ENCODE measurements at places on chromosomes 7 and 10.

- DNase-seq: peak; percentile 10
Measured at GRCh38 chr7:40915071-40915470, 780.3 kb downstream of the SUGCT start.

GRCh38 chr10:69957886-69958555, 94.6 kb upstream of the MACROH2A2 start:
- peak; percentile 69 for DNase-seq

DNA sequence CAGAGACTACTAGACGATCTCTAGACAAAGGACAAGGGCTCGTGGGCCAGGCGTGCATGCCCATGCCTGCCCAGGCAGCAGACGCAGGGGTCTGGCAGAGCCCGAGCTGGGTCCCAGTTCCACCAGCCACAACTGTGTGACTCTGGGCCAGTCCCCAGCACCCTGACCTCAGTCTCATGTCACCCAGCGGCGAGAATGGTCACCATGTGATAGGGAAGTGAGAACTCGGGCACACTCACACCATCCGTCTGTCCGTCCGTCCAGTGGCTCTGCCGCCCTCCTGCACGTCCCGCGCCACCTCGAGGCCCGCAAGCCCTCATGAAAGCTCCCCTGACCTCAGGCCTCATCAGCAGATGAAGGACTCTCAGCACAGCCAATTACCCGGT, 280.0 kb downstream of the ELFN1 start:
- no peak for DNase-seq

DNA sequence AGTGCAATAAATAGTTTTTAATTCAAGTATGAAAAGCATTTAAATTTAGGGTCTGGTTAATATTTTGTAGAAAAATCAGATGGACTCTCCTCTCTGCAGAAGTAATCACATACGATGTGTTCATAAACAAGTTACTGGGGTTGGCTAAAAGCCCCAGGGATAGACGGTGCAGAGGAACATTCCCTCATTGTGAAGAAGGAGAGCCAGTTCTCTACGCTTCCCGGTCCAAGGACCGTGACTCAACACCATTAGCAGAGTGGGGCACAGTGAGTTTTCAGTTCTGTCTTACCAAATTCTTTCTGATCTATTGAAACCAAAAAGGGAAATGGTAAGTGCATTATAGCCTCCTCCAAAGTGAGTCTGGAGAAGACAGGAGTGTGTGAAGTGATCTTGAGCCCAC, 327.8 kb downstream of the WDR37 start:
- no peak for DNase-seq

GRCh38 chr7:95324431-95324830, at the start of gene PON1:
Gene PON1, minus strand, starts transcription at chr7:95324532. Its CDS starts 57 bp downstream, at chr7:95324475.
- no peak for DNase-seq

GRCh38 chr7:107103369-107103768, 58.9 kb downstream of the PRKAR2B start:
- no peak for DNase-seq

GRCh38 chr7:77235276-77235675, 35.7 kb upstream of the FGL2 start:
- DNase-seq: peak; percentile 74

- no peak for DNase-seq
Measured at GRCh38 chr10:73366381-73367298, 8.0 kb upstream of the CFAP70 start.

DNA sequence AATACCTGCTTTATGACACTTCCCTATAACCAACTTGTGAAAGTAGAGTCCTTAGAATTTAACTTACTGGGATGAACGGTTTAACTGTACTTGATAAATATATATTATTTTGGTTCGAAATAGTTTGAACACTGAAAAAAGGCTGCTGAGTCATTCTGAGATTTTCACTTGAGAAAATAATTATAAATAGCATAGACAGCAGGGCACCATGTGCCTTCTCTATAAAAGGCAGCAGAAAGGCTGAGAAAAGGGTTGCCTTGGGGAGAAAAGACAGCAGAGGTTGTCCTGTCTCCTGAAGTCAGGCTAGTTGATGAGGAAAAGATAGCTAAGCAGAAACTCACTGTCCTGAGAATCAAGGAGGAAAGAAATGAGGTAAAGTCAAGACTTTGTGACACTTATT, 92.4 kb downstream of the CTTNBP2 start:
- DNase-seq: peak; percentile 1

- DNase-seq: no peak
Measured at GRCh38 chr7:5036446-5036845, 9.2 kb upstream of the RBAK start.

DNA sequence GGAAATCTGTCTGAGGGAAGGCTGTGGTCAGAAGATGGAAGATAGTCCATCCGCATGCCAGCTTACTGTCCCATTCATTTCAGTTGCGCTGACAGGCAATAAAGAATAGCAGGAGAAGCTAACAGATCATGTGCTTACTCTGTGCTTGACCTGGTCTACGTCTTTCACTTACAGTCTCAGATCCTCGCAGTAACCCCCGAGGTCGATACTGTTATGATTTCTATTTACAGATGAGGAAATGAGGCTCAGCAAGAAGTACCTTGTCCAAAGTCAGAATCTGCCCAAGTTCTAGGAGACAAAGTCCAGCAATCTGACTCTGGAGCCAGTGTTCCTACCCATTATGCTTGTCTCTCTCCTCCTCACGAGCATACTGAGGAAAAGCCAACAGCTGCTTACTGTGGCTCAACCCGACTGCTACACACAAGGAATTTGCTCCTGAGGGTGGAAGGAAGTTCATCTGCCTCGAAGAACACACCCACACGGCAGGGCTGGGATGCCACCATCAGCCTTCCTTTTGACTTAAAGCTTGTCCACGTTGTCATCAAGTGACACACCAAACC, 74.2 kb downstream of the MINPP1 start:
- DNase-seq: peak; percentile 52

DNA sequence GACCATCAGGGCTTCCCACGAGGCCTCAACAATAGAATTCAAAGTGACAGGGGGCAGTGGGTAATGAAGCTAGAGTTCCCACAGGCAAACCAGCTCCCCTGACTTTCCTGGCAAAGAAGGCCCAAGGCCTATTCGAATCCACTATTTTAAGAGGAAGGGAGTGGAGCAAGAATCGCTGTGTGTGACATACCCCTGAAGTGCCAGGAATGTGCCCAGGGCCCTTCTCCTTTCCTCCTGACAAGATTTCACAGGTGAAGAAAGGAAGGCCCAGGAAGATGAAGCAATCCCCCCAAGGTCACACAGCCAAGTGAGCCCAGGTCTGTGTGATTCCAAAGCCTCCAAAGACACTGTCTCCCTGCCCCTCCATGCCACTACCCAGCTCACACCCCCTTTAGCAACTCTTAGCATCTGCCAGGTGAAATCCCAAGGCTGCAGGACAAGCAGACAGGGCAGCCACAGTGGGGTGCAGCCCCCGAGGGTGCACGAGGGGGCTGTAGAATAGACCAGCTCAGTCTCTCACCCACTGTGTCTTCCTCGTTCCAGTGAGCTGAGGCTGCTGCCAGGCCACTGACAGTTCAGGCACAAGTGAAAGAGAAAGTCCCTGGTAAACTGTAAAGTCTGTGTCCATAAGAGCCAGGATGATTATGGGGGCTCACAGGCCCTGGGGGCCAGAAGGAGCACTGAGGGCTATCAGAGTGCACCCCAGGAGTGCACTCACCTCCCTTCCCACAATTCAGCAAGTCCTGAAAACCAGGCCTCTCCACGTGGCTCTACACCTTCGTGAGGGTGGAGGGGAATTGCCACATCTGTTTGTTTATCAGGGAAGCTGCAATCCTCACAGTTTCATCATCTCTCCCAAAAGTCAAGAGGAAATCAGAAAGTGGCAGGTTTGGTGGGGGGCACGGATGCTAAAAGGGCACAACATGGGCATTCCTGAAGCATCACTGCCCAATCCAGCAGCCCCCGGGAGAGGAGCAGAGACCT, 70.8 kb upstream of the ZMIZ1 start:
- no peak for DNase-seq

GRCh38 chr7:124655990-124656389, 109.6 kb downstream of the GPR37 start:
- DNase-seq: no peak

GRCh38 chr7:94901981-94902380, 5.4 kb upstream of the PPP1R9A start:
- DNase-seq: no peak

- DNase-seq: no peak
Measured at GRCh38 chr10:71687480-71687879, 32.1 kb downstream of the C10orf105 start.

- DNase-seq: no peak
Measured at GRCh38 chr10:78363190-78363589, 329.5 kb downstream of the RPS24 start.

GRCh38 chr10:101906586-101907183, 63.1 kb upstream of the KCNIP2 start:
- no peak for DNase-seq

DNA sequence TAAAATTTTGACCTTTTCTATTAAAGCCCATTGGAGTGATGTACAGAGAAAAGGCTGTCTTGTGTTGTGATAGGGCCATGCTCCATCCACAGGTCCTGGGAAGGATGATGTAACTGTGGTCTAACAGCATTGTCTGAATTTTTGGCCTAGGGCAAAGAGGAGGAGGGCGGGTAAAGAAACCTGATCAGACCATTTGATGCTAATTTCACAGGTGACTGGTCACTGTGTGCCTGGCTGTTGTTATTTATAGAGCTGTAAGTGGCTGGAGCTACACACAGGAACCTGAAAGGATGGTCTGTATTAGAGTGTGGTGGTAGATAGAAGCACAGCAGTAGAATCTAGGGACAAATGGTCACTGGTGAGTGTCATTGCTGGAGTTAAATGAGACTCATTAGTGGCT, 182.1 kb downstream of the AUTS2 start:
- no peak for DNase-seq

- DNase-seq: no peak
Measured at GRCh38 chr10:21888959-21889358, 114.6 kb downstream of the DNAJC1 start.

DNA sequence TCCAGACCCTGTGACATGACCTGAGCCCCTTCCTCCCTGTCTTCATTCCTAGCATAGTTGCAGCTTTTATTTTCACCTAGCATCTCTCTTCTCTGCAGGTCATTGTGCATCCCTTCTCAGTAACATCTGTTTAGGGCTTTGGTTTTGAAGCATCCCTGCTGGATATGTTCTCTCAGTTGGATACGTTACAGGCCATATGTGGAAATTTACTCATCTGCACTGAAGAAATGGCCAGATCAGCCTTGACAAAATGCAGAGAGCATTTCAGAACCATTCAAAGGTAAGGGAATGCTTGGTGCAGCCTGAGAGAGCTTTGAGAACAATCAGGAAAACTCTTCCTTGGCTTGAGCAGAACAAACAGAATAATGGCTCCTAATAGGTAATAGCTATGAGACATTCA, 647.0 kb downstream of the KCNMA1 start:
- no peak for DNase-seq

DNA sequence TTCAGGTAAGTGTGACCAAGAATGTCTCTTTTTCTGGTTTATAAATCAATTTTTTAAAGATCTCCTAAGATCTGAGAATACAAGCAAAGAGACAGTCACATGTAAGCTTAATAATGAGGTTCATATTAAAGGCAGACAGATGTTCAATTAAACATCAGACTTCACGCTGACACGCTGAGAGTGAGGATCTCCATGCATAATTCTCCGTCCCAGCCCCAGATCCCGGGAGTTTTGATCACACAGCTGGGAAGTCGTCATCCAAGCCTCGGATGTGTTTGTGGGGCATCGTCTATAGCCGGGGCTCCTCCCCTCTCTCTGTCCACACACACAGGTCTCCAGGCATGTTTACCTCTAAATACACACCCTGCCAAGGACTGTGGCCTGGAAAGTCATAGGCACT, 223.2 kb downstream of the PTPRN2 start:
- no peak for DNase-seq

- DNase-seq: no peak
Measured at GRCh38 chr10:3143366-3143765, 29.2 kb downstream of the PITRM1 start.

- no peak for DNase-seq
Measured at GRCh38 chr10:69275444-69275843, 2.9 kb upstream of the HK1 start.

GRCh38 chr10:102467971-102468438, 16.7 kb upstream of the C10orf95 start:
- DNase-seq: no peak

- DNase-seq: no peak
Measured at GRCh38 chr7:89773611-89774010, 380.7 kb upstream of the STEAP1 start.

DNA sequence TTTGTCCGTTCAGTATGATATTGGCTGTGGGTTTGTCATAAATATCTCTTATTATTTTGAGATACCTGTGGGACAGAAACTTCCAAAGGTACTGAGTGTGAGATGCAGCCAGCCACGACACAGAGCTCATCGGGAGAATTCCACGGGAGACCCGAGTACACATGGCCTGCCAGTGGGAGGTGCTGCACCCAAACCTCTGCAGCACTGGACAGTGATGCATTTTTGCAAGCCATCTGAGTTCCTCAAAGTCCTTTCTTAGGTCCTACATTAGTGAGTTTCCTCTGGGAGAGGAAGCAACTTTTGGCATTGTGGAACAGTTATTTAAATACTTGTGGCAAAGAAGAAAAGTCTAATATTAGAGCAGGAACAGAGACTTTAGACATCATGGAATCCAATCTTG, 77.5 kb downstream of the ARID5B start:
- peak; percentile 21 for DNase-seq

GRCh38 chr10:112807013-112807412, 143.0 kb upstream of the TCF7L2 start:
- no peak for DNase-seq

- no peak for DNase-seq
Measured at GRCh38 chr10:5442990-5443370, 30.6 kb downstream of the NET1 start.

DNA sequence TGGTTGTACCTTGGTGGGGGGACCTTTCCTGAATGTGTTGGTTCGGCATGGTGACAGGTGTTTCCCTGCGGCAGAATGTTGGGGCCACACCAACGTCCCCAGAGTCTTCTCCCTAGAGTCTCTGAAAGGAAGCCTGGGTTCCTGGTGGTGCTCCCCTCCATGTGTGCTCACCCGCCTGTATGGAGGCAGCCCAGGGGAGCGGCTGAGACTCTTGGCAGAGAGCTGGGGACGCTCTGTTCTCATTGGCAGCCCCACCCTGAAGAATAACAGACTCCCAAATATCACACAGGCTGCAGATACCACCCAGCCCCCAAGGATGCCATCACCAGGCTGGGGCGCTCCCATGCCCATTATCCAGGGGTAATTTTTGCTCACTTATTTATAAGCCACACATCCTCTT, 34.8 kb downstream of the CHST12 start:
- DNase-seq: no peak

GRCh38 chr10:74968667-74969061, 142.3 kb downstream of the KAT6B start:
- DNase-seq: no peak
